ENCODE measurements at places on chromosomes 2 and 18.

- no peak for DNase-seq
Measured at GRCh38 chr2:20640411-20641122, 10.3 kb downstream of the HS1BP3 start.

- no peak for DNase-seq
Measured at GRCh38 chr2:64478502-64479230, 24.7 kb downstream of the LGALSL start.

DNA sequence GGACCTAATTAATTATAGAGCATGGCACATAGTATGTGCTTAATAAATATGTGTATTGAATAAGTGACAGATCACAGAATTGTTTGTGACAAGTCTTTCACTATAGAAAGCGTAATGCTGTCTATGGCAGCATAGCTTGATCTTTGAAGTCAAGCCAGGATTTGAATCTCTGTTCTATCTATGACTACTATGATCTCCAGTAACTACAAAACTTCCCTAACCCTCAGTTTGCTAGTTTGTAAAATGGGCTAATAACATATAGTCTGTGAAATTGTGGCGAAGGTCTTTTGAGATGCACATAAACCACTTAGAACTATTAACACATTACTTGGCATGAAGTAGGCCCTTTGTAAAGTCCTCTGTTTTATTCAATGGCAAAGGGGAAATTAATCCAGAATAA is 4.0 kb upstream of the FHL2 start:
- no peak for DNase-seq

DNA sequence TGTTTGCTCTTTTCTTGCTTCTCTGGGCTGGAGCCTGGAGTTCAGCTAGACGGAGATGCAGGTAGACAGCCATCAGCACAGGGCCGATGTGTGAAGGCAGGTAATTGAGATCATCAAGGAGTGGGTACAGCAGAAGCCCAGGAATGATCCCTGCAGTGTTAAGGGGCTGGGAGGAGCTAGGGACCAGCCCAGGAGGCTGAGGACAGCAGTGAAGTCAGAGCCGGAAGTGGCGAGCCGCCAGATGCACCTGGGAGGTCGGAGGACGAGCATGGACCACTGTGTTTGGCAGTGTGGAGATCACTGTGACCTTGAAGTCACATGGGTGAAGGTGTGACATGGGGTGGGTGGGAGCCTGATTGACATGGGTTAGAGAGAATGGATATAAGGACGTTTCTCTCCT is 6.2 kb upstream of the ZNF236 start:
- DNase-seq, result no peak

GRCh38 chr2:27442920-27443282 is 720 bp downstream of the KRTCAP3 start:
- DNase-seq, result no peak

- no peak for DNase-seq
Measured at GRCh38 chr2:145760781-145761649, 1241.1 kb upstream of the ZEB2 start.

DNA sequence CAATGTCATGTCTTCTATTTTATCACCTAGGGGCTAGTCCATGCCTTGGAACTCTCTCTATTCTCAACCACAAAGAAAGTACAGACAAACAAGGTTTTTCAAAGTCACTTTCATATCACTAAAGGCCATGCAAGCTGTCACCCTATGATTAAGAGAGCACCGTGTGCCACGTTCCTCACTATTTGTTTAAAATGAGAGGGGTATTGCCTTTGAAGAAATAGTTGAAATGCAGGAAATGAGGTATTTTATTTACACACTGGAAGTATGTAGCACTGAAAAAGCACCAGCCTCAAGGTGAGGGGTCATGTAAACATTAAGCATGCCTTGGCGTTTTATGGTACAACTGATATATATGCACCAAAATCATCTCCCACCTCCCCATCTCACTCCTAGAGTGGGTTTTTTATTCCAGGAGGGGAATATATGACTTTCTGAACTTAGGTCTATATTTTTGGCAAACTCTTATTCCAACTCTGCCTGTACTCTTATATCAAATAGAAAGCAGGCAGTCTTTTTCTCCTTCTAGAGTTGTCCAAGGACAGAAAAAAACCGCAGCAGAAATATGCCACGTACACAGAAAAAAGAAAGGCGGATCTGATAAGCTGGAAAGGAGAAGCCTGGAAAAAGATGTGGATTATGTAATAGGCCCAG is 53.5 kb downstream of the VSNL1 start:
- DNase-seq, result no peak

- DNase-seq, result no peak
Measured at GRCh38 chr2:47530105-47530760, 127.3 kb downstream of the MSH2 start.

GRCh38 chr18:24326211-24326610 is 71.4 kb downstream of the OSBPL1A start:
- DNase-seq, result no peak

DNA sequence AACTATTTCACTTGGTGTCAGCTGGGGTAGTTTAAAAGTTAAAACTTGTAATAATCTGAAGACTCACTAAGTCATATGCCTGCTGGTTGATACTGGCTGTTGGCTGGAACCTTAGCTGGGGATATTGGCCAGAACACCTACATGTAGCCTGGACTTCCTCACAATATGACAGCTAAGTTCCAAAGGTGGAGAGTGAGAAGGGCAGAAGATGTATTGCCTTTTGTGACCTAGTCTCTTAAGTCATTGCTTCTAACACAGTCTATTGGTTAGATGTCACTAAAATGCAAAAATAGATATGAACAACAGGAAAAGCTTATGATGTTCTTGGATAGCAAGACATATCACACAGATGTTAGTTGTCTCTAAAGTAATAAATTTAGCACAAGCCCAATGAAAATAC is 113.2 kb upstream of the CHAC2 start:
- no peak for DNase-seq

GRCh38 chr2:177489719-177490301 is 97.2 kb downstream of the AGPS start:
- peak; percentile 66 for DNase-seq

- no peak for DNase-seq
Measured at GRCh38 chr2:20604401-20604911, 46.4 kb downstream of the HS1BP3 start.

- no peak for DNase-seq
Measured at GRCh38 chr2:234279637-234280036, 217.2 kb downstream of the ARL4C start.

DNA sequence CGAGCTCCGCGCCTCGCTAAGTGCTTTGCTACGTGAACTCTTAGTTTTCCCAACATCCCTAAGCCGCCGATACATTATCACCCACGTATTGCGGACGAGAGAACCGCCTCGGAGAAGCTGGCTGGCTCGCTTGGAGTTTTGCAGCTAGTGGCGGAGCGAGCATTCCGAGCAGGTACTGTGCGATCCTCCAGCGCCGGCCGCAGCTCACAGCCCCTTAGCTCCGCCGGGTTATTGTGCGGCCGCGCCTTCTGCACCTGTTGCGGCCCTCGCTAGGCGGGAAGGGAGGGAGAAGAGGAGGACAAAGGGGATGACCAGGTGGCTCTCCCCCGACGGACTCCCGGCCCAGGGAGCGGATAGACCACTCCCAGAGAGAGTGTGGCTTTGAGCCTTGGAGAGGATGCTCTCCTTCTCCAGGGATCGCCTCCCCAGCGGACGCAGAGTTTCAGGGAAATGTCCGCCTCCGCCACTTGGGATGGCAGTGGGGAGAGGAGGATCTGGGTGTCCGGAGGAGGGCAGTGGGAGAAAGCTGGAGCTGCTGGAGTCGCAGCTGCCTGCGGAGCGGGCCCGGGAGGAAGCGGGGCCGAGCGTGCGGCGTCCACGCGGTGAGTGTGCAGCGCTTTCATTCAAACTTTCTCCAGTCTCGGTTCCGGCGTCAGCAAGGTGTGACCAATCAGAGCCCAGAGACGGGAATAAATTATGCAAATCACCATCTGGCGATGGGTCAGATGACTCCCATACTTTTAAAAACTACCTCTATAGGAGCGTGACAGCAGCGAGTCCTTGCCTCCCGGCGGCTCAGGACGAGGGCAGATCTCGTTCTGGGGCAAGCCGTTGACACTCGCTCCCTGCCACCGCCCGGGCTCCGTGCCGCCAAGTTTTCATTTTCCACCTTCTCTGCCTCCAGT is at the start of gene LIPG:
LIPG (plus strand) TSS at position 769 of the 905 bp plus-strand sequence. CDS start 252 bp downstream, outside the sequence.
- DNase-seq, result peak; percentile 83

DNA sequence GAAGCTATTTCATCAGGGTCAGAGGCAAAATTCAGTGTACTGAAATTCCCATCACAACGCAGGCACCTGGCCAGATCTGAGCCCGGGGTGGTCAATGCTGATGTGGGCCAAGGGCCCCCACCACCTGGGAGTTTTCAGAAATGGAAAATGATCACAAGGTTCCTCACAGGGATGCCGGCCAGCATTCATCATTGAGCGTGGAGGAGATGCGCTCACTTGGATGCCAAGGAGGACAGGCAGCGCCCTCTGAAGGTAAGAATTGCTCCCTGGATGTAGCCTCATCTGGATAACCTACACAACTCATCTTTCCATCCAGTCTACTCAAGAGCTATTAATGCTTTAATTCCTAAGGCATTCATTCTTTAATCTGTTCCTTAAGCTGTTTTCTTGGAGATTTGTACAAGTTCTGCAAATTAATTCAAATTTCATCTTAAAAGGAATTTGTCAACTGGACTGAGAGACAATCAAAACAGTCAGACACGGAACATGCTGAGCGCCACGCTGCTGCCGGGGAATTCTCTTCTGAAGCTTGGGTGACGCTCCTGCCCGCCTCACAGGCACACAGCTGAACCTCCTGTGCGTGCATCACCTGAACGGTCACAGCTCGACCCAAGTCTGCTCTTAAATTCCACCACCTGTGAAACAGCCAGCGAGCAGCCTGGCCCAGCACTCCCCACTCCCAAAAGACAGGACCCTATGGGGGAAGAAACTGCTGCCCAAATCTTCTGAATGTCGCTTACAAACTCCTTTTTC is 206.7 kb downstream of the HDAC4 start:
- no peak for DNase-seq

- DNase-seq, result no peak
Measured at GRCh38 chr18:24128700-24129099, 10.2 kb upstream of the CABYR start.

DNA sequence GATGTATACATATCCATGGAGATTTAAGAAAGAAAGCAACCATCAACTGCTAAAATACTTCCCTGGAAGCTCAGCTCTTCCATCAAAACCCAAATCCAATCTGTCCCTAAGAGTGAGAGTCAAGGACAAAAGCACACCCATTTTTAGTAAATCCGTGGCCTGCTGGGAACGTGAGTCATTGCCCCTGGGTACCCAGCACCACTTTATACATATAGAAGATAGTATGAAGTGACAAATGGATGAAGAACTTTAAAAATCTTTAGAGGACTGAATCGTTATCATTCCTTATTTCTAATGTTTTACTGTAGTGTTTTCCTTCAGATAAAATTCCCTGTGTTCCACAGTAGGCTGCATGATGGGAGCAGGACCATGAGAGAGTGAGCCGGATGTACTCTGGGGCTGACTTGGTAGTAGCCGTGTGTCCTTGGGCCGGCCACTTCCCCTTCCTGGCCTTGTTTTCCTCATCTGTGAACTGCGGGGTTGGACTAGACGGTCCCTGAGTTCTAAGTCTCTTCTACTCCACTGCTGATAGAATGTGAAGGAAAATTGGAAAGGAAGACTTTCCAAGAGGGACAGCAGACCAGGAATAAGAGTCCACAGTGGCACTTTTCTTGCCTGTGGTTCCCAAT is 28.5 kb upstream of the CEP68 start:
- peak; percentile 28 for DNase-seq

DNA sequence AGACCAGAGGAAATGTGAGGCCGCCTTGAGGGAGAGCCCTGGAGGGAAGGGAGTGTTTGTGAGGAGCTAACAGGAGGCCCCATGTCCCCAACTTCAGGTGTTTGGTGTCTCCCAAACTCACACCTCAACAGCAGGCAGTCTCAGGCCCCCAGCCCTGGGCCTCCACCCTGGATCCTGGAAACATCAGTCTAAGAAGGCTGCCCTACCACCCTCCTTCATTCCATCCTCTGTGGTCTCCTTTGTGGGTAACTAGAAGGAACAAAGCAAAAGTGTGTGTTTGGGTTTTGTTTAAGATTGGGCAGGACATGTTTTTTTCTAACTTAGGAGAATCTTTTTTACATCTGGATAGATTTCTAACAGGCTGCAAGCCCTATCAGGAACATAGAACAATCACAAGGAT is 404.3 kb downstream of the BCL11A start:
- no peak for DNase-seq

GRCh38 chr2:55949613-55950012 is 26.0 kb upstream of the EFEMP1 start:
- DNase-seq, result no peak

DNA sequence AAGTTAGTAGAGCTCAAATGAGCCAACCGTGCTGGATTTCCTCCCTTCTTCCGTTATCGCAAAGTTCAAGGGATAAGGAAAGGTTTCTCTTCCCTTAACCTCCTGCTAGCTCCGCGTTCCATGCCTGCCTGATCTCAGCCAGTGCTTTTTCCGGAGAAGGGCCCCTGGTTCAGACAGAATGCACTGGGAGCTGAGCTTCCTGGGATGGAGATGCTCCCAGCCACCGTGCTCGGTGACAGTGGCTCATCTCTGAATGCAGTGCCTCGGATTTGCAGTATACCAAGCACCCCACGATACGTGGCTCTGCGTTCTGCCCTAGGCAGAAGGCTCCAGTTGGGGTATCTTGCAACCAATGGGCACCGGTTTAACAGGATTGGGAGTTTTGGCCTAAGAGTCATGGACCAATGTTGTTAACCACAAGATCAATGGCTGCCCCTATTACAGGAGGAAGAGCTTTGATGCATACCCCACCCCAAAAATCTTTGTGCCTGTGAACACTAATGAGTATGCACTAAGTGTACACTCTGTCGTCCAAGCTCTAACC is 876 bp downstream of the CNTNAP5 start:
- no peak for DNase-seq

- no peak for DNase-seq
Measured at GRCh38 chr18:59884351-59884750, 15.4 kb upstream of the PMAIP1 start.

- no peak for DNase-seq
Measured at GRCh38 chr2:219285373-219285735, 6.2 kb downstream of the DNAJB2 start.

DNA sequence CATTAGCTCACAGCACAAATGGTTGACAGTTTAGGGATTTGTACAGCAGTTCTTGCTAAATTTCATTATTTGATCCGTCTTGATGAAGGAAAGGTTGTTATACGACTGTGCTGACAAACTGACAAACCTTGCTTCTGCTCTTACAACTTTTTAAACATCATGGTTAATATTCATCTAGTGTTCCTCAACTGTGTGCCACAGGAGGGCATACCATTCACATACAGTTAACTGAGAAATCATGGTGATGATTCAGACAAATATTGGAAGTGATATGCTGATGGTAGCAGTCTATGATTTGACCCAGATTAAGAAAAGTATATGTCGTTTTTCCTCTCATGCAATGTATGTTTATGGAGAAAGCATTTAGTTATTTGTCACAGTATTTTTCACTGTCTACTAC is 129.8 kb upstream of the FSIP2 start:
- peak; percentile 3 for DNase-seq

GRCh38 chr2:162243294-162243693 is at the start of gene FAP:
Gene FAP, minus strand, starts transcription at chr2:162243445. Its CDS starts 118 bp downstream, at chr2:162243327.
- DNase-seq, result peak; percentile 35

- no peak for DNase-seq
Measured at GRCh38 chr2:157843081-157843480, 33.0 kb downstream of the ACVR1 start.

- no peak for DNase-seq
Measured at GRCh38 chr2:226601881-226602662, 197.5 kb downstream of the IRS1 start.

- no peak for DNase-seq
Measured at GRCh38 chr18:47901624-47902362, 28.7 kb downstream of the SMAD2 start.
